ENCODE measurements at places on chromosomes 3 and 15. TPM values are rescaled to one million over a fixed set of nuclear protein-coding genes. Genes with fewer than 3 reads are reported as not detected.

TMOD3 gene
- total RNA-seq, result 64.9 TPM

CAND2 gene
- 0.33 TPM for total RNA-seq

LOXL1 gene
- 1.9 TPM for total RNA-seq

LXN gene
- total RNA-seq, result 8.1 TPM

ARL13B gene
- 6.8 TPM for total RNA-seq

CLRN1 gene
- total RNA-seq, result not detected

ISLR gene
- not detected for total RNA-seq

C3orf20 gene
- 0.12 TPM for total RNA-seq

VIPR1 gene
- total RNA-seq, result 48.3 TPM

SPTBN5 gene
- total RNA-seq, result 1.9 TPM

GOLGA8M gene
- 1.0 TPM for total RNA-seq

SPINK8 gene
- total RNA-seq, result not detected

SLC28A2 gene
- total RNA-seq, result not detected

GOLGA8T gene
- total RNA-seq, result 0.28 TPM

SLC9A9 gene
- total RNA-seq, result 10.0 TPM

NEDD4 gene
- total RNA-seq, result 8.3 TPM
